ENCODE measurements at places on chromosomes 11 and 22.
A peak's percentile ranks its signal among the peaks of the same experiment; 100 is the strongest.

DNA sequence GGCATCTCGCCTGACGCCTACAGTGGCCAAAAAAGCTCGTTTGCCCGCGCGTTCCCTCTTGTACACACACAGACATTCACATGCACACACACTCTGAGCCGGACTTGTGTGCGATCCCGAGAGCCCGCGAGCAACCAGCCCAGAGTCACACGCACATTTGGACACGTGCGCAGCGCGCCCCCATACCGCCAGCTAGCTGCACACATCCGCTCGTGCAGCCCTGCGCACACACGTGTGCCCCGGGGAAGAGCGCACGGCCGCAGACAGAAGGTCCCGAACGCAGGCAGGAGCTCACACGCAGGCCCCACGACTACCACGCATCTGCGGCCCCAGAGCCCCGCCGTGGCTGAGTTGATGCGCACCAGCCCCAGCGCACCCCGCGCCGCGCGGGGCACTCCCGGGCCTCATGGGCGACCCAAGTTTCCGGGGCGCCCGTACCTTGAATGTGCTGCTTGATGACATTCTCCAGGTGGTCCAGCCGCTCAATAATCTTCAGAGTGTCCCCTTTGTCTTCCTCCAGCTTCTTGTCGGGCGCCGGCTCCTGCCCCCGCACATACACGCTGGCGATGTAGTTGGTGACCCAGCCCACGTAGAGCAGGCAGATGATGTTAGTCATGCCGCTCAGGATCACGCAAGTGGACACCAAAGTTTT is 758 bp downstream of the GALNT18 start:
- DNase-seq, result no peak

- no peak for DNase-seq
These were observed 57.5 kb upstream of the RBFOX2 start for GRCh38 chr22:36086170-36086490.

- DNase-seq, result no peak
These were observed 709.7 kb downstream of the NTM start for GRCh38 chr11:132080127-132080526.

DNA sequence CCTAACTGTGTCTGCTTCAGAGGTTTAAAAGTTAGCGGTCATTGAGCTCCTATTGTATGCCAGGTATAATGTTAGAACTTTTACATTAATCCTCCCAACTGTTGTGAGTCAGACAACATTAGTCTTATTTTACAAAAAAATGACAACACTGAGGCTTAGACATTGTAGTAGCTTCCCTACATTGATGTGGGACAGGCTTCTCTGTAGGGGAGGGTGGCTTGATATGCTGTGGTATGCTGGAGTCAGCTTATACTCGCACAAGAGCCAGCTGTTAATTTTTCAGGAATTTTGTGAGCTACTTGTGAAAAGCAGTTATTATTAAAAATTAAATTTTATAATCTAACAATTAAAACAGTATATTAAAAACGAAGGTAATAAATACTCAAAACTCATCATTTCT is 64.8 kb upstream of the NAV2 start:
- no peak for DNase-seq

- no peak for DNase-seq
These were observed 2.5 kb downstream of the ST13 start for GRCh38 chr22:40853961-40854360.

GRCh38 chr11:95065336-95065735 is 1.4 kb upstream of the SRSF8 start:
- DNase-seq, result no peak

- no peak for DNase-seq
These were observed 131.9 kb upstream of the MTMR2 start for GRCh38 chr11:96055706-96056387.

DNA sequence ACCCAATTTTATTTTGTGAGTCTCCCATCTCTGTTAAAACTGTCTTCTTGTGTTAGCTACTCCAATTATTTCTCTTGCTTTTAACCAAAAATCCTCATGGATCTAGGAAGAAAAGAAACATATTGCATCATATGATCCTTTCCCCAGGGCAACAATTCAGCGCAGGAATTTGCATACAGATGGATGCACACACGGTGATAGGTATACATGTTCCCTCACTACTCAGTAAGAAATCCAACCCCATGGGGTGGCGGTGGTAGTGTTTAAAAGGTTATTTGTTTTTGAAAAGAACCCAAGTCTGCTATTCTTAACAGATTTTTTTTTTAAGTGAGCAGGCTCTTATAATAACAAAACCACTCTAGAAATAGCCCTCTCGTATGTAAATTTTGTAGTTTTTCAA is 4.2 kb upstream of the SYN3 start:
- no peak for DNase-seq

GRCh38 chr11:30424844-30425243 is 101.9 kb downstream of the ARL14EP start:
- no peak for DNase-seq

DNA sequence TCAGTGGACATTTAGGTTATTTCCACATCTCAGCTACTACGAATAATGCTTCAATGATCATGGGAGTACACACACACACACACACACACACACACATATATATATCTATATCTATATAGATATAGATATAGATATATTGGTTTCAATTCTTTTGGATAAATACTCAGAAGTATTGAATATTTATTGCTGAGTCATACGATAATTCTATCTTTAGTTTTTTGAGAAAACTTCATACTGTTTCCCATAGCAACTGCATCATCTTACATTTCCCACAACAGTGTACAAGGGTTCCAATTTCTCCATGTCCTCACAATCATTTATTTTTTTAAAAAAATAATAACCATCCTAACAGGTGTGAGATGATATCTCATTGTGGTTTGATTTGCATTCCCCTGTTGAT is 7.1 kb downstream of the OR9Q2 start:
- no peak for DNase-seq

GRCh38 chr11:114986365-114986764 is 308.0 kb downstream of the NXPE2 start:
- DNase-seq, result no peak

DNA sequence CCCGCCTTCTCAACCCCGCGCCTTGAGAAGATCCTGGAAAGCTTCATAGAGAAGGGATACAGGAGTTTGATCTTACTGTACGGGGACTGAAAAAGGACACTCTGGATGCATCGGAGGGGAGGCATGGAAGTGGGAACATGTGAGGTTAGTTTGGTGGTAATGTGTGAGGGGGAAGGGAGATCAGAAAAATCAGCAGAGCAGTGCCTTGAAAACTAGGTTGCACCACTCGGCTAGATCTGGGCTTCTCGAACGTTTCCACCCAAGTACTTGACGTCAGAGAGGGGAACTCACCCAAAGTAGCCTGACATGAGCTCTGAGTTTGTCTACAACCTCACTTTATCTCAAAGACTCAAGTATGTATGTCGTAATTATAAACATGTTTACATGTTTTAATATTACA is 14.5 kb downstream of the USP35 start:
- peak; percentile 56 for DNase-seq

DNA sequence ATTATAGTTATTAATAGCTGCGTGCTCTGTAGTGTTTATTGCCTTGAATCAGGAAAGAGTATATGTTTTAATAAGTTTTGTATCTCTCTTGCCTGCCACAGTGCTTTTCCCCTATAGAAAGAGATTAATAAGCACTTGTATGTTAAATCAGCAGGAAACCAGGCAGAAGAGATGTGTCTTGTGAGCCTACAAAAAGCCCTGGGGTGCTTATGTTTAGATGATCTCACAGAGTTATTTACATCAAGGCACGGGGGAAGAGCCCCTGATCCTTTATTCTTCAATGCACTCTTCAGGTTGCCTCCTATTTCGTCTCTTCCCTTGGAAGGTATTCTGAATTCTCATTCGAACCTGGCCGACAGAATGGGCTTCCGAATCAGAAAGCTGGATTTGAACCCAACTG is 183.0 kb downstream of the MAML2 start:
- DNase-seq, result no peak

- no peak for DNase-seq
These were observed 70.2 kb upstream of the NAV2 start for GRCh38 chr11:19642185-19643158.

GRCh38 chr22:37019309-37020191 is at the start of the genes MPST and TST:
Gene MPST (plus strand): TSS chr22:37019742. CDS start chr22:37019837, 95 bp downstream.
Gene TST (minus strand): TSS chr22:37019447. CDS start chr22:37018732, 715 bp downstream.
- DNase-seq, result no peak

- DNase-seq, result no peak
These were observed 5.1 kb downstream of the POU2AF3 start for GRCh38 chr11:111303461-111303860.

DNA sequence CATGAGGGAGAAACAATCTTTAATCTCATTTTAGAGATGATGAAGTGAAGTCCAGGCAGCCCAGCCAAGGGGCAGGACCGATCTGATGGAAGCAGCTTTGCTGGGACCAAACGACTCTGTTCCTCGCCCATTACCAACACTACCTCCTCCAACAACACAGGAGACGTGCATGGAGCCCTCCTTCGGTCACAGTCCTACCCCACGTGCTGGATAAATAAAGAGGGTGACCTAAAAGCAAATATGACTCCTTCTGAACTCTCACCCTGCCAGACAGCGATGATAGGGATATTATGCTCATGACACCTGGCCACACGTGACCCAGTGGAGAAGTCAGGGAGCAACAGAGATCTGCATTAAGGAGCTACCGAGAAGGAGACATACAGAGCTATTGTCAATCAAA is 26.0 kb downstream of the SCGB1A1 start:
- DNase-seq, result no peak

- no peak for DNase-seq
These were observed 878.2 kb downstream of the NTM start for GRCh38 chr11:132248580-132248979.

GRCh38 chr22:19757140-19757984 is 3.2 kb upstream of the TBX1 start:
- DNase-seq, result no peak

DNA sequence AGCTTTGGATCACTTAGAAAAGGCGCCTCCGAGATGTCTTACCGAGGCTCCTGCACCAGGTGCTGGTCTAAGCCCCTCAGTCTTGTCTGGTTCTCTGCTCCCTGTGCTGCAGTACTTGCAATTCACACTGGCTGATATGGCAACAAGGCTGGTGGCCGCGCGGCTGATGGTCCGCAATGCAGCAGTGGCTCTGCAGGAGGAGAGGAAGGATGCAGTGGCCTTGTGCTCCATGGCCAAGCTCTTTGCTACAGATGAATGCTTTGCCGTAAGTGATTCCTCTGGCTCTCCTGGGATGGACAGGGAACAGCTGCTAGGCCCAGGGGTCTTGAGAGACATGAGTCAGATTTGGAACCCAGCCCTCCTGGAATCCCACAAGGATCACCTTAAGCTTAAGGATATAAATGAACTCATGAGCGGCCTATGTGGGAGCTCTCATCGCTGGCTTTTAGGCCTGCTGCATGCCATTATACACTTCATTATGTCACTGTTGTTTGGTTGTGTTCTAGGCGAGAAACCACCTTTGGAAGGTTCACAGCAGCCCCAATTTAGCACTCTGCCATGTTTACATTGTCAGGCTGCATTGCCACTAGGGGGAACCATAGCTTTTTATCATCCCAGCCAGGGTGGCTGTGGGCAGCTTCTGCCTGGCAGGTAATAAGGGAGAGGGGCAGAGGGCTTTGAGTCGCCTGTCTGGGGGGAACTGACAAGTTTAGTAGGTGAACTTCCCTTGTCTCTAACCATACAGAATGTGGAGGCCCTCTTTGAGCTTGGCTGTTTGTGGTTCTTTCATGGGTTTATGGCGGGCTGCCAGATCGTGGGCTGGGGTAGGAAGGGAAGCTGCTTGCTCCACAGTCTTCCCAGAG is 8.5 kb downstream of the ACAD8 start:
- DNase-seq, result no peak

GRCh38 chr11:117612177-117612576 is 184.8 kb downstream of the DSCAML1 start:
- DNase-seq, result no peak

DNA sequence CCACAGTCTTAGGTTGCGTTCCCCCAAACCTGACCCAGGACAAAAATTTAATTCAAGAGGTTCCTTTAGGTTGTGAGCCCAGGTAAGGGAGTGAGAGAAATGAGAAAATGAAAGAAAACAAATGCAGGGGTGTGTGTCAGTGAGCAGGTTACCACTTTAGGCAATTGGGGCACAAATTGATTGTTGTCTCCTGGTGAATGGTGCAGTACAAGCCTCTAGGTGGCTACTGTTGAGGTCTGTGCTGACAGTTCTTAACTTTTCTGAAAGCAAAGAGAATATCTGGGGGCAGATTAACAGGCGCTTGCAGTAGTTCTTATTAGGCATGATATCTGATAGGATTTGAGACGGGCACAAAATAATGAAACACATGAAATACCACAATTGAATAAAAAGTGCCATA is 894.6 kb downstream of the FAM181B start:
- no peak for DNase-seq

DNA sequence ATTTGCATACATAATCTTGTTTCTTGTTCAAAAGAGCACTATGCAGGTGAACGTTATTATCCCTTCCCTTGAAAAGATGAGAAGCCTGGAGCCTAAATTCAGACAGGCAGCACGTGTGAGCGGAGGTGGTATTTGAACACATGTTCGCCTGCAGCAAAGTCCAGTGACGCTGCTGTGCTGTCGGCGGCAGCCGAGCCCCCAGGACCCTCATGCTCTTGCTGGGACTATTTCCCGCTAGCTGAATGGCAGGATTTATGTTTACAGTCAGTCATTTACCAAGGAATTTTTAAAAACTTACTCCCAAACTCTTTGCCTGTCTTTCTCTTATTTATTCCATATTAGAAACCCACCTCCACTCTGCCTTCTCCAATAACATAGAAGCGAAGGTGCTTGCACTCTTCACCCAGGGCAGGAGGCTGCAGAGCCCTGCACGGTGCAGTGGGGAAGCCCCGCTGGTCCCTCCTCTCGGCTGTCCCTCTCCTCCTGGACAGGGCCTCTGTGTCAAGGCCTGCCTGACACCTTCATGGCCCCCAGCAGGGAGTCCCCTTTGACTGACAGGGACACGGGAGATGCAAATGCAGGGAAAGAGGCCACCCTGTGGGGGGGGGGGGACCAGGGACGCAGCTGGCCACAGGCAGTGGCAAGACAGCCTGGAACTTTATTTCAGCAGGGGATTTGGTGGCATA is 528.5 kb upstream of the B3GAT1 start:
- DNase-seq, result no peak

- DNase-seq, result no peak
These were observed 133.7 kb upstream of the FIBIN start for GRCh38 chr11:26860091-26860780.

DNA sequence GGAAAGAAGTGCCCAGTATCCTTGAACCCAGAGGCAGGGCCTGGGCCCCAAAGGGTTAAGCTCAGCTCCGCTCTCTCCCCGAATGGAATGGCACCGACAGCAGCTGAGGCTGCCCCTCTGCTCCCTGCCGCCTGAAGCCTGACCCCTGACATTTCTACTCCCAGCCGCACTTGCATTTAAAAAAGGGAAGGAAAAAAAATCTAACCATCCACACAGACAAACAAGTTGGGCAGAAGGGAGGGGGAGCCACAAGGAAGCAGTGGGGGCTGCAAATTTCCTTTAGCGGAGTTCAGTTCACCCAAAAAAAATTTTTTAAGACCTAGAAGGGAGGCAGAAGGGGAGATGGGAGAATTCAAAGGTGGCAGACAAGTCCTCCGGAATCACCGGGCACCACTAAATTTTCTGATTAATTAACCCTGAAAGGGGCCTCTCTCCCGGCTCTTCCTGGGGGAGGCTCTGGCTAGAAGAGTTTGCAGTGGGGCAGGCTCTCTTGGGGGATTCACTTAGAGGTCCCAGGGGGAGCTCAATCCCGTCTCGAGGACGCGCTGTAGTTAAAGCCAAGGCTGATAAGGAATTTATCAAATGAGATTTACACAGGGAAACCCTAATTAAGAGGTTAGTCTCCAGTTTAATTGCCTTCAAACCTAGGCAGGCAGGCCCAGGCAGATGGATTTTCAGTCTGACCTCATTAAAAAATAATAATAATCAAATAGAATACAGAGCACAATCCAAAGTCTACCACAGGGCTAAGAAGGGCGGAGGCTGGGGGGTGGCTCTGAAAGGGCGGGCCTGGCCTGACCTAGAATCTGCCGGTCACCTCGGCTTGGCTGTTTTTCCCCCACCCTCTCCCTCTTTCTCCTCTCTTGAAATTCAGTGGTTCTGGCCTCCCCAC is 25.6 kb downstream of the MN1 start:
- DNase-seq, result no peak
